ENCODE measurements at places on chromosomes 6 and 20.

DNA sequence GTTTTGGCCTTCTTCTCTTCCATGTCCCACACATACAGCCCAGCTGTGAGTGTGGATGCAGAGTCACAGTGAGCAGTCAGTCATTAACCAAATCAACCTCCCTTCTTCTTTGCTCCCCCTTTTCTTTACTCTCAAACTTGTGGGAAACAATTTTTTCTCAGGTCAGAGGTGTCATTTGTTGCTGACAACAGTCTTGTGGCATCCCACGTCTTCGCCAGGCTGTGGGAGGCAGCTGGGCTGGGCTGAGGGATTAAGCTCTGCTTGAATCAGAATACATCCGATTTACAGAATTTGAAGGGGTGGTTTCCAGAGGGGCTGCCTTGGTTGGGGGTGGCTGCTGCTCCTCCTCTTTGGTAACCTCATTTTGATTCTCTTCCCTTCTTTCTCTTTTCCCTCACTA lies 40.5 kb downstream of the SCGN start:
- DNase-seq: no peak

DNA sequence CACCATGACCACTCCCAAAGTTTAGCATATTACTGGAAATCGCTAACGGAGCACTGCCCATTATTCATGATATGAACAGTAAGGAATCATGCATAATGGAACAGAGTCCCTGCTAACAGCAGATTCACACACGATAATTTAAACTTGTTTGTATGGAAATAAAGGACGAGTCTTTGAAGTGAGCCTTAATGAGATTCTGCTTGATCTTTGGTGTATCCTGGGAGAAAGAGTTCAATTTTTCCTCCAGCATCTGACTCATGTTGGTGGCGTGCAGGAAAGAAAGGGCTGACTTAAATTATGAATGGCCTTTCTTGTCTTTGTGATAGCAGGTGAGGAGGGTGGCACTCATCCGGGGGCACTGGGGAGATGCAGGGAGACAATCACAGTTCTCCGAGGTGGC lies 194.6 kb downstream of the ZNF217 start:
- no peak for DNase-seq

DNA sequence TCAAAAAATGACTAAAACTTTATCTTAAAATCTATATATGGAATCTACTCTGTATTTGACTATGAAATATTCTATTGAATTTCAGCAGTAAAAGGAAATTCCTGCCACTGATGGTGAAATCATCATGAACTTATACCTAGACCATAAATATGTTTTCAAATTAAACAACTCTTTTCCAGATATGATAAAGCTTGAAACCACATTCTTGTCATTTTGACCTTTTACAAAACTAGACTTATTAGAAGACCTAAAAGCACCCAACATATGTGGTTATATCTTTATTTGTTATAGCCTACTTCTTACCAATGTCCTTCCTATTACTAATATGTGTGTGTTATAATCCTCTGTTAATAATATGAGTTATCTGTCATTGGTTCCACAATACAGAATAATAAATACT lies 35.3 kb downstream of the FRK start:
- no peak for DNase-seq

- DNase-seq: no peak
Measured at GRCh38 chr6:121297694-121298093, 36.6 kb downstream of the TBC1D32 start.

DNA sequence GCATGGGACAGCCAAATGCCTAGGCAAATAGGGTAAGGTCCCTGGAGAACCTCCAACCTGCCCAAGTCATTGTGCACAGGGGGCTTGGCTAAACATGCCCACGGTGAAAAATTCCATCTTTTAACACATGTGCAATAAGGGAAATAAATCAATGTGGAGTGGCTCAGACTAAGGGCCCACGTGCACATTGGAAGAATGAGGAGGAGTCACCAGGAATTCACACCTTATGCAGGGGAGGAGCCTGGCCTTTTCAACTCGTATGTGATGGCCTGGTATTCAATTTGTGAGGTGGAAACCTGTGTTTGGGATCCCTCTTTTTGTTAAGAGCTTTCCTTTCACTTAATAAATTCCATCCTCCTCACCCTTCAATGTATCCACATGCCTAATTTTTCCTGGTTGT lies 12.6 kb downstream of the C6orf52 start:
- no peak for DNase-seq

DNA sequence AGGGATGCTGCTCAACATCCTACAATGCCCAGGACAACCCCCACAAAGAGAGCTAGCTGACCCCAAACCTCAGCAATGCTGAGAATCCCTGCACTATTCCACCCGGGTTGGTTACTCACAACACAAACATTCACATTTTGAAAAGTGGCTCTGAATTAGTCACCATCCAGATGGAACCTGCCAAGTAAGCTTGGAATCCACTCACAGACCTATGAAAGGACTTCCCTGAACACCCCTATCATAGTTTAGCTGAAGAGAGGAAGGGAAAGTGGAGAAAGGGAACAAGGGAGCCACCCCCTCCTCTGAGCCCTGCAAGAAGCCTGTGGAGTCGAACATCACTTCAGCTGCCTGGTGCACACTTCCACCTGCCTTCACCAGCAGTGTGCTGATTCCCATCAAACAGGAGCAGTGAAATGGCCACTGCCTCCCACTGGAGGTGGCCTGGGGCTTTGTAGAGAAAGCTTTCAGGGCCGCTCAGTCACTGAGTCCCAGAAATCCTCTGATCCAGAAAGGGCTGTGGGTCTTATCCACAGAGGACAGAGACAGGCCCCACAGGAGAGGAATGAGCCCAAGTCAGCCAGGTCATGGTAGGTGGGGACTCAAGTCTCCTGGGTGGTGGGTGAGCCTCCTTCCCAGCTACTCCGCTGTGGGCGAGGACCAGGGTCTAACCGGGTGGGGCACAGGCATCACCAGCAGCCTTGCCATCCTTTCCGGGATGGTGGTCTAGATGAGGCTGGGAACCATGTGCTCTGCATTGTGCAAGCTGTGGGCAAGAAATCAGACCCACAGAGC lies 203.7 kb downstream of the SYNDIG1 start:
- no peak for DNase-seq

Data from CMK (cell line).